ENCODE measurements at places on chromosomes 3 and 15. TPM values are rescaled to one million over a fixed set of nuclear protein-coding genes. Genes with fewer than 3 reads are reported as not detected.
A peak's percentile ranks its signal among the peaks of the same experiment; 100 is the strongest.

DNA sequence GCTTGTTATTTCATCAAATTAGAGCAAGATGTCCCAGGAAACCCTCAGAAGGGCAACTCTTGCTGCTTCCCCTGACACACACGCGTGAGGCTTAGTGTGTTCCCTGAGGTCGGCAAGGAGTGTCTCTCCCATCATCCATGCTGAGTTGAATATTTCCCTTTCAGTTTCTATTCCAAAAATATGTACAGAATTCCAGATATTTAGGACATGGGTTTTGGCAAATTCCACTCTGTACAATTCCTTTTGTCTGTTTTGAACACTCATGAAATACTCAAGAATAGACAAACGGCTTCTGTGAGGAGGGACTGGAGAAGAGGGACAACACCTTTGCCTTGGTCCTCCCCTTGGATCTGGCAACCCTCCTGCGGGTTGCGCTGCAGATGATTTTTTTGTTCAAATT lies 138.0 kb downstream of the DUT start:
- no peak for DNase-seq

SLC27A2 gene
- total RNA-seq: 0.70 TPM

PRR20G gene
- total RNA-seq: not detected

ISLR gene
- total RNA-seq: not detected

HAPLN3 gene
- 156 TPM for total RNA-seq

GRCh38 chr3:187995043-187995400 lies 158.9 kb upstream of the LPP start:
- no peak for DNase-seq

GRCh38 chr3:59978979-59979378 lies 929.2 kb upstream of the CFAP20DC start:
- peak; percentile 12 for DNase-seq

DNA sequence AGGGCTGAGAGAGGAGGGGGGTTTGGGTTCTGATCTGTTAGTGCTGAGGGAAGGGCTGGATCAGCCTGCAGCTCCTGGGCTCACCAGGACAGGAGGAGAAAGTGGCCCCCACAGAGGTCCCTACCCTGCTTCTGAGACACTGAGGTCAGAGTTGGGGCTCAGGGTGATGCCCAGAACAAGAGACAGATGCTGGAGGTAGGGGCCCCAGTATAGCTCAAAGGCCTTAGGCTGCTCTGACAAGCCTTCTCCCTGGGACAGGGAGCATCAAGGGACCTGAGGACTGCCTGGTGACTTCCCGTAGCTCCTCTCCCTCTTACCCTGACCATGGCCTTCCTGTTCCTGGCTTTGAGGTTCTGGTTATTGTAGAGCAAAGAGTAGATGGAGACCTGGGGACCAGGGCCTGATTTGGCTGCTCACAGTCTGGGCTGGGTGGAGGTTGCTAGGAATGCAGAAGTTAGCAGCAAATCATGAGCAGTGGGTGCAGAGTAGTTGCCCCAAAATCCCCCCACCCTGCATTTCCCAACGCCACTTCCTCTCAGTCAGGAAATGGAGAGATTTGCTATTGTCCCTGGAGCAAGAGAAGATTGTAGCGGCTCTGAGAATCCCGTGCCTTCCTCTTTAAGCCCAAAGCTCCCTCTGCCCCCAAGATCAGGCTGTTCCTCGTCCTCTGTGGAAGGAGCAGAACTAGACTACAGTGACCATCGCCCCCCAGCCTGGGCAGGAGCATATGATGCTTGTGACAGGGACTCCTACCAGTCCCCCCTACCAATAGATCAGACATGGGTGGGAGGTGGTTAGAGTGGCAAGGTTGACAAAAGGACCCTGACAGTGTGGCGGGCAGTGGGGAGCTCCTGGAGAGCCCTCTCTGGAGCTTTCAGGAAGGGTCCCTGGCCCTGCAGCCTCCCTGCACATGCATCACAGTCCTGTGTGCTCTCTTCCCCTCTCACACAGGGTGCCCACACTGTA lies 47.4 kb upstream of the SEC22A start:
- DNase-seq: no peak

DNA sequence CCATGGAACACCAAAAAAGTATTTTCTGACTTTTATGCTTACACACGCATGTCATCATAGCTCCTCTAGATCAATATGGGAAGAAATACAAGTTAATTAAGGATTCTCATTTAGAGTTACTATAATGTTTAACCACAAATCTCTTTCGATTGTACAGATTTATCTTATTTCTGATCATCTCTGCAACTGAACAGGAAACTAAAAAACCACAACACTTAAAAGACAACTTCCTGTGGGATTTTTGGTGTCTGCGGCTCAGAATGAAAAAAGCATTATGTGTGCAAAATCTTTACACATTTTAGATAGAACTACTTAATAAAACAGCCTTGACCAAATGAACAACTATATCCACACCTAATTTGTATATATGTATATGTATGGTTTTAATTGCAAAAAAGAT lies 3.0 kb upstream of the TJP1 start:
- no peak for DNase-seq

DNA sequence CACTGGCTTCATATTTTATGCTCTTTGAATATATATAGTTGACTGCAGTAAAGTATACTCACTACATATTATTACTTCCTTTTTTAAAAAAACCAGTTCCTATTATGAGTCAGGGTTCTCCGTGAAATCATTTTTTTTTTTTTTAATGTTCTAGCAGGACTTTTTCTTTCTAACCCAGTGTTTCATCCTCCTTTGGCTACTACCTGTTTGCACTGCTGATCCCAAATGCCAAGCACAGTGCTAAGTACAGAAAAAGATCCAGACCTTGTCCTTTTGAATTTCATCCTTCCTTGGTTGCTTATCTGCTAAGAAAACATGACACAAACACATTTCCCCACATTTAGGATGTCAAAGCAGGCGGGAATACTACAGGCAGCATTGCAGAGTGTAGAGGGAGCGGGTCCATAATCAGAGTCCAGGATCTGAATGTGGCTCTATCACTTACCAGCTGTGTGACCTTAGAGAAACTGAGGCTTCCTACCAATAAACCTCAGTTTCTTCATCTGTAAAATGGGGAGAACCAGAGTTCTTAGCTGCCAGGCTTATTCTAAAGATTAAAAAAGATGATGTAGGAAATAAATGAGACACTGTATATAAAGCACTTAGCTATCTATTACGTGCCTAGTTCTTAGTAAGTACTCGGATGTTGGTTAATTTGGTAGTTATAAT lies 37.2 kb upstream of the ANPEP start:
- DNase-seq: no peak

- no peak for DNase-seq
Measured at GRCh38 chr3:28989646-28990089, 291.2 kb upstream of the RBMS3 start.

GRCh38 chr15:43948691-43949325 lies 122.0 kb downstream of the WDR76 start:
- DNase-seq: no peak

- DNase-seq: no peak
Measured at GRCh38 chr3:45781841-45782240, 14.5 kb downstream of the SLC6A20 start.

DNA sequence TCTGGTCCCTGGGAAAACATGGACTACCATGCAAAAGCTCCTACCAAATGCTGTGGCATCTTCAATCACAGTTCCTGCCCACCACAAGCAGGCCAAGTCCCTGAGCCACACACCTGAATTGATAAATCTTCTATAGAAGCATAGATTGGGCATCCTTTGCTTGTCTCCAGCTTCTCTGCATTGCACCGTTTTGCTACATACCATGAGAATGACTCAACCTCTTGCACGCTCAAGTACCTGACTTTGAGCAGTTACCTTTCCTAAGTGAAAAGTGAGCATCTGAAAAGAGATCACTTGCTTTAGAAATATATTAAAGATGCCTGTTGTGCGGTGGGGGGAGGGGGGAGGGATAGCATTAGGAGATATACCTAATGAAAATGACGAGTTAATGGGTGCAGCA lies 31.3 kb downstream of the GATM start:
- DNase-seq: no peak

DNA sequence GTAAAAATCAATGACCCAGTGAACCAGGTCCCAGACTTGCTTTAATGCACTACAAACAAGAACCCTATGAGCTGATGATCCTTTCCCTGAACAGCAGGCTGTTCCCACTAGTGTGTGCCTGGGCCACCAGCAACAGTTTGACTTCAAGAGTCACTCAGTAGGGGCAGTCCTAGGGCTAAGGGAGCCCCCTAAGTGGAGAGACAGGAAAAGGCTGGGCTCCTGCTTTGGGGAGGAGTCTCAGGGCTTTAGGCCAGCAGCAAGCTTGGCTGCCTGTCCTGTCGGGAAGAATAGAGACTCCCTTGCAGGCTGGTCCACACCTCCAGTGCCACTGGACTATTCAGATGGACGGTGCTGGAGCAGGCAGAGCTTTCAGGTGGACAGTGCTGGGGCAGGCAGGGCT lies 29.4 kb upstream of the ADCY5 start:
- no peak for DNase-seq

THAP10 gene
- not detected for total RNA-seq

DNA sequence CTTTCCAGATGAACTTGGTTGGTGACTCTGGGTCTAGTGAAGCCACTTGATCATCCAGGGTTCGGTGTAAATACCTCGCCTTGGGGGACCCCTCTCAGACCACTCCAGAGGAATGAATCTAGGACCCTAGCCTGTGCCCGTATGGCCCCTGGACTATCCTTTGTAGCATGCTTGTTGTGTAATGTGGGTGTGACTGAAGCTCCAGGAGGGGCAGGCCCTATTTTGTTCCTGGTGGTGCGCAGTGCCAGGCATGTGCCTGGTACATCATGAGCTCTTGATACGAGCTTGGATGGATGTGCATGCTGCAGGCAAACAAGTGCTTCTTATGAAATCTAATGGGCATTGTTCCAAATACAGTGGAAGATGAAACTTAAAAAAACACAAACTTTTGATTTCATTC lies 82.8 kb downstream of the EBLN2 start:
- no peak for DNase-seq

FOXB1 gene
- 0.15 TPM for total RNA-seq

DNA sequence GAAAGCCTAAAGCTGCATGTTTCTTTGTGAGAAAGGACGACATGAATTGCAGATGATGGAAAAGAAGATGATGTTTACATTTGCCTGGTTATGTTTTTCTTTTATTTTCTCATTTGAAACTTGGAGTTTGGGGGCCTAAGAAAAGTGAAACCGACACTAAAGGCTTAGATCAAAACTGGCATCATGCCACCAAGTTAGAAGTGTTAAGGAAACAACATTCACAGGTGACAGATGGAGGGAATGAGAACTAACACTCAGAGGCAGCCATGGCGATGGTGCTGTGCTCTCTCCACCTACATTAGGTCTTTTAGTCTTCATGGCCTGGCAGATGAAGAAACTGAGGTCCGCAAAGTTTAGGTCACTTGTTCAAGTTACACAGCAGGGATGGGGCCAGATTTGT lies 923.6 kb downstream of the TUSC7 start:
- no peak for DNase-seq

DNA sequence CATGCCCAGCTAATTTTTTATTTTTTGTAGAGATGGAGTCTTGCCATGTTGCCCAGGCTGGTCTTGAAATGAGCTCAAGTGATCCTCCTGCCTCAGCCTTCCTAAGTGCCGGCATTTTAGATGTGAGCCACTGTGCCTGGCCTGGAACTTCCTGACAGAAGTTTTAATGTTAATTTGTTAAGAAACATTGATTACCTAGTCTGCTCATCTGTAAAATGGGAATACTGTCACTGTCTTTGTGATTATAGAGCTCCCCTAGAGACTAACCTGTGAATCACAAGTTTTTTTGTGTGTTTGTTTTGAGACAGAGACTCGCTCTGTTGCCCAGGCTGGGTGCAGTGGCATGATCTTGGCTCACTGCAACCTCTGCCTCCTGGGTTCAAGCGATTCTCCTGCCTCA lies 4.3 kb upstream of the EIF3J start:
- no peak for DNase-seq

GOLGA6D gene
- total RNA-seq: not detected

TPRG1 gene
- 5.6 TPM for total RNA-seq

LRRC3B gene
- total RNA-seq: not detected

AADACL2 gene
- total RNA-seq: not detected

DNA sequence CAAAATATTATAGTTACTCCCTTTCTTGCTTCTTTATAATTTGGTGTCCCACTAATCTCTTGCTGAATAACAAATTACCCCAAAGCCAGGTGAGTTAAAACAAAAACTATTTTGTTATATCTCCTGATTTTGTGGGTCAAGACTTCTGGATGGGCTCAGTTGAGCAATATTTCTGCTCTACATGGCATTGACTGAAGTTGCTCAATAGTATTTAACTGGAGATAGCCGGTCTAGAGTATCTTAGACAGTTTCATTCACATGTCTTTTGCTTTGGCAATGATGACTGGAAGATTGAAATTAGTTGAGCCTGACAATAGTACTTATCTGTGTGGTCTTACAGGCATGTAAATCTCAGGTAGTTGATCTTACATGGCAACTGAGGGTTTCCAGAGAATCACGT lies 51.0 kb upstream of the TP63 start:
- DNase-seq: no peak

CHRM5 gene
- not detected for total RNA-seq

KLHL40 gene
- total RNA-seq: not detected

DNA sequence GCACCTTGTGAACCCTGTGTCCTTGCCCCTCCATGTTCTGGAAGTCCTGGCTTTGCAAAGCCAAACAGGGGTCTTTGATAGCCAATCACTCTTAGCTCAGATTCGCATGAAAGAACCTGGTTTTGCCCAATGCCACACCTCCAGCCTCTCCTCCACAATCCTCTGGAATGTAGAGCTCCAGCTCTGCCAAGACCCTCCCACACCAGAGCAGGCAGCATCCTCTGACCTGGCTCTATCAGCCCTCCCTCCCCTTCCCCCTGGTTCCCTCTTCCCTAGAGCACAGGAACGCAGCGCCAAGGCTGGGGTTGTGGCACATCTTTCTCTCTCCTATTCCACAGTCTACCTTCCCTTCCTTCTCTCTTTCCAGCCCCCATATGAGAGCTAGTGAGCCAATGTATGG lies 133.3 kb downstream of the RPLP1 start:
- no peak for DNase-seq

GNAI2 gene
- total RNA-seq: 286 TPM

DNA sequence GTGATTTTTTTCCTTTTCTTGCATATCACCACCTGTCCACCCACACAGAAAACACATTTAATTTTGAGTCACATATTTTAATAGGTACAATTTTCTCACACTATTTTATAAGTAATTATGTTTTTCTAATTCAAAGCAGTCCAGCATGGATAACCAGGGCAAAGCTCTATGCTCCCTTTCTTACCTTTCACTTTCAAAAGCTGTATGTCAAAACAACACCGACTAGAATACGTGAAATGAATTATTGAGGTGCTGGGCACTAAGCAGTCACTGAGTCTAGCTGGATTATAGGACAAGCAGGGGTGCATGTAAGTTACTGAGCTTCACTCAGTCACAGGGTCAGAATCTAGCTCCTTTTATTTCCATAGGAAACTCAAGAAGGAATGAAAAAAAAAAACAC lies 60.6 kb downstream of the LSAMP start:
- DNase-seq: no peak

UBL7 gene
- 57.2 TPM for total RNA-seq

ZCWPW2 gene
- total RNA-seq: 0.35 TPM

A4GNT gene
- total RNA-seq: not detected

COL6A5 gene
- total RNA-seq: not detected

CRYGS gene
- 5.5 TPM for total RNA-seq

GRCh38 chr3:1506090-1506489 lies 413.3 kb downstream of the CNTN6 start:
- no peak for DNase-seq

All from T-cell (primary cell).